ENCODE measurements at places on chromosomes 13 and 19. TPM values are rescaled to one million over a fixed set of nuclear protein-coding genes. Genes with fewer than 3 reads are reported as not detected.
A peak's percentile ranks its signal among the peaks of the same experiment; 100 is the strongest.

DNA sequence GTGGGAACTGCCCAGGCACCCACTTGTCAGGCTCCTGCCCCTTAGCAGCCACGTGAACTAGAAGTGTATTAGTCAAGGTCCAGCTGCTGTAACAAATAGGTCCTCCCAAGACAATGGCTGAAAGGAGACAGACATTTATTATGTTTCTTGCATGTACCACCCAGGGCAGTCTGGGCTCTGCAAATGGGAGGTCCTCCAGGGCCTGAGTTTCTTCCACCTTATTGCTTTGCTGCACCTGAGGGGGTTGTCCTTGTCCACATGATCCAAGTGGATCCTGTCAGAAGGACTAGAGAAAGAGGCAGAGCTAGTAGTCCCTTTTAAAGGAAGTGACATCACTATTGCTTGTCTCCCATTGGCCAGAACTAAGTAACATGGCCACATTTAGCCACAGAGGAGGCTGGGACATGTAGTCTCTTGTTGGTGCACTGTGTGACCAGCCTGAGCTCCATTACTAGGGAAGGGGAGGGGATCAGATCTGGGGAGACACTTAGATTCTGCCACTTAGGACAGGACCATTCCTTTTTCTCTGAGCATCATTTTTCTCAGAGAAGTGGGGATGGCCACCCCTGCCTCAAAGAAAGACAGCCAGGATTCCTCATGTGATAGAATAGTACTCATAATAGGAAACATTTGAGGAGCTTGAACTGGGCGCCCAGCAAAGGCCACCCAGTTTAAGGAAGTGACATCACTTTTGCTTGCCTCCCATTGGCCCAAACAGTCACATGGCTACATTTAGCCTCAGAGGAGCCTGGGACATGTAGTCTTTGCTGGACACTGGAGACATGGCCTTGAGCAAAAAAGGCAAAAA lies 15.1 kb downstream of the CC2D1A start:
- peaks cover 6% of the 10 kb centered on the region for H3K36me3 ChIP-seq
- no peaks in the 10 kb centered on the region for H3K4me1 ChIP-seq
- H3K4me3 ChIP-seq = no peak overlapping the region
- H3K27ac ChIP-seq = no peak overlapping the region

DNA sequence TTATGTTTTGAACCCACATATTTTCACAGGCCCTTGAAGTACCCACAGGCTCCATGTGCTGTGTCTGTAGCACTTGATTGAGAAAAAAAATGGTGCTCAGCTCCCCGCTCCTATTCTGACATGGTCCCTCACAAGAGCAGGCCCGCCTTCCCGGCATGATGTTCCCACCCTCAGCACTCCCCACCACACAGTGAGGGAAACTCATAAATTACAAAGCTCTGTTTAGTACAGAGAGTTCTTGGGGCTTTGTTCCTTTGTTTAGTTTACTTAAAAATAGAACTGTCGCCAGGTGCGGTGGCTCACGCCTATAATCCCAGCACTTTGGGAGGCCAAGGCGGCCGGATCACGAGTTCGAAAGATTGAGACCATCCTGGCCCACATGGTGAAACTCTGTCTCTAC lies 25.9 kb upstream of the ABCC4 start:
- no peak overlapping the region for H3K27ac ChIP-seq
- no peaks in the 10 kb centered on the region for H3K36me3 ChIP-seq
- DNase-seq = no peak
- H3K27me3 ChIP-seq = no peaks in the 10 kb centered on the region
- no peak overlapping the region for H3K4me3 ChIP-seq

GRCh38 chr13:46389457-46390451 lies 2.7 kb upstream of the RUBCNL start:
- H3K36me3 ChIP-seq = no peaks in the 10 kb centered on the region
- peak; percentile 79 for DNase-seq
- no peaks in the 10 kb centered on the region for H3K27me3 ChIP-seq
- peak overlapping the region; percentile 61 for H3K4me3 ChIP-seq

DNA sequence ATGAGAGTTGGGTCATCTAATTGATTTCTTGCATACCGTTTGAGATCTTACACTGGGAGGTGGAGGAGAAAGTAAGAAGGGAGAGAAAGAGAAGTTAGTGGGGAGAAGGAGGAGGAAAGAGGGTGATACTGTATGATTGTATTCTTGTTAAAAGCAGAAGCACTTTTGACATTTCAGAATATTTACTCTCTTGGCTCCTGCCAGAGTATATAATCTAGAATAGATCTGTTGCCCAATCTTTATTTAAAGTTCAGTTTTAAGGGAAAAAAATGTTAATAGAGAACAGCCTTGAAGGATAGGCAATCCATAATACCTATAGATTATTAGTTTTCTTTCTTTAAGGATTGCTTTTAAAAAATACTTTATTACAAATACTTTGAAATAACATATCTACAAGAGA lies 41.5 kb downstream of the PDS5B start:
- no peak overlapping the region for H3K27ac ChIP-seq
- DNase-seq = no peak
- H3K4me1 ChIP-seq = no peaks in the 10 kb centered on the region
- no peaks in the 10 kb centered on the region for H3K27me3 ChIP-seq

DNA sequence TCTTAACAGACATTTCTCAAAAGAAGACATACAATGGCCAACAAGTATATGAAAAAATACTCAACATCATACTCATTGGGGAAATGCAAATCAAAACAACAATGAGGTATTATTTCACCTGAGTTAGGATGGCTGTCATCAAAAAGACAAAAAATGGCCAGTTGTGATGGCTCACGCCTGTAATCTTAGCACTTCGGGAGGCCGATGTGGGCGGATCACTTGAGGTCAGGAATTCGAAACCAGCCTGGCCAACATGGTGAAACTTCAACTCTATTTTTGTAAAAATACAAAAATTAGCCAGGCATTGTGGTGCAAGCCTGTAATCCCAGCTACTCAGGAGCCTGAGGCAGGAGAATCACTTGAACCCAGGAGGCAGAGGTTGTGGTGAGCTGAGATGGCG lies 22.0 kb downstream of the CEACAM16 start:
- H3K27ac ChIP-seq = 0 out of 2 replicates have a peak overlapping the region, but pooled peaks have one; percentile 64
- DNase-seq = no peak
- H3K4me1 ChIP-seq = peaks cover 51% of the 10 kb centered on the region
- no peaks in the 10 kb centered on the region for H3K27me3 ChIP-seq
- H3K36me3 ChIP-seq = no peaks in the 10 kb centered on the region

GRCh38 chr19:29666578-29667386 lies 1.5 kb downstream of the PLEKHF1 start:
- H3K27me3 ChIP-seq = no peaks in the 10 kb centered on the region
- no peak for DNase-seq
- peak overlapping the region; percentile 84 for H3K27ac ChIP-seq
- peaks cover 48% of the 10 kb centered on the region for H3K4me1 ChIP-seq

GRCh38 chr13:60957816-60958215 lies 457.8 kb downstream of the PCDH20 start:
- H3K4me3 ChIP-seq = no peak overlapping the region
- no peaks in the 10 kb centered on the region for H3K4me1 ChIP-seq
- DNase-seq = no peak
- no peaks in the 10 kb centered on the region for H3K27me3 ChIP-seq
- H3K27ac ChIP-seq = no peak overlapping the region

GRCh38 chr19:34938886-34939285 lies 12.2 kb downstream of the ZNF30 start:
- no peaks in the 10 kb centered on the region for H3K27me3 ChIP-seq
- DNase-seq = no peak
- no peak overlapping the region for H3K27ac ChIP-seq
- H3K4me3 ChIP-seq = no peak overlapping the region

GRCh38 chr13:100521851-100522617 lies 66.6 kb downstream of the GGACT start:
- H3K27ac ChIP-seq = no peak overlapping the region
- no peaks in the 10 kb centered on the region for H3K36me3 ChIP-seq
- peaks cover 4% of the 10 kb centered on the region for H3K4me1 ChIP-seq
- H3K4me3 ChIP-seq = no peak overlapping the region
- no peaks in the 10 kb centered on the region for H3K27me3 ChIP-seq

- no peak overlapping the region for H3K27ac ChIP-seq
- no peak overlapping the region for H3K4me3 ChIP-seq
- H3K4me1 ChIP-seq = peaks cover 3% of the 10 kb centered on the region
- no peaks in the 10 kb centered on the region for H3K36me3 ChIP-seq
Measured at GRCh38 chr19:43474487-43474886, 9.1 kb upstream of the LYPD3 start.

Gene TEX26
- not detected for total RNA-seq

Gene GNG8
- not detected for total RNA-seq

Gene PCP2
- 0.62 TPM for total RNA-seq
